Ammon's horn (tissue), 1 donor: ENCODE measurements at places on chromosomes 2 and 18.

- DNase-seq = no peak
Observed at GRCh38 chr2:160907738-160908137, 252.5 kb upstream of the TANK start.

DNA sequence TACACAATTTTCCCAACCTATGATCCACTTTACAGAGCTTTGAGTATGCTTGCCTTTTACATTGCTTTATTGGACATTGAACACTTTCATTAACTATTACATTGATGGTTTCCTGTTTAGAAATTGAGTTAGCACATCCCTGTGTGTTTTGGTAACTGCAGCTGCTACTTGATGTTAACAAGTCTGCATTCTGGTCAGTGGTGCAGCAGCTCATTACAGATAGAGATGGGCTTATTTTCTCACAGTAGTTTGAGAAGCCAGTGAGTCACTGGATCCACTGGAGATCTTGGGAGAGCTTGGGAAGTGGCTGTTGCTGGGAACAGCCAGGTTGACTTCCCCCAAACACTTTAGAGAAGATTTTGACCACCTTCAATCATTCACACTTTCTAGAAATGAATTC lies 150.5 kb downstream of the ARHGAP15 start:
- no peak for DNase-seq

GRCh38 chr18:44590956-44591670 lies 89.6 kb upstream of the SETBP1 start:
- no peak for DNase-seq

GRCh38 chr2:189913821-189914220 lies 129.6 kb downstream of the PMS1 start:
- no peak for DNase-seq

DNA sequence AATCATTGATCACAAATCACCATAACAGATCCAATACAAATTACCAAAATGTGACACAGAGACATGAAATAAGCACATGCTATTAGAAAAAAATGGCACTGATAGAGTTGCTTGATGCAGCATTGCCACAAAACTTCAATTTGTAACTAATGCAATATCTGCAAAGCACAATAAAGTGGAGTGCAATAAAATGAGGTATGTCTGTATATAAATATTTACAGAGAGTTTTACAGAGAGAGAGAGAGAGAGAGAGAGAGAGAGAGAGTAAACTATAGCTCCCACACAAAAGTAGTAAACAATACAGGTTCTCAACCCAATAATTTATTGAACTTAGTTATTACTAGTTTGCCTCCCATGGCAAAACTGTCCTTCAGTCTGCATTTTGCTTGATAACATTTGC lies 1807.0 kb downstream of the SUCLG1 start:
- no peak for DNase-seq

GRCh38 chr2:171404261-171404660 lies 29.5 kb downstream of the METTL8 start:
- DNase-seq = no peak

GRCh38 chr2:165902934-165903333 lies 50.6 kb downstream of the TTC21B start:
- DNase-seq = no peak

- DNase-seq = no peak
Observed at GRCh38 chr2:13035866-13036265, 319.1 kb downstream of the TRIB2 start.

DNA sequence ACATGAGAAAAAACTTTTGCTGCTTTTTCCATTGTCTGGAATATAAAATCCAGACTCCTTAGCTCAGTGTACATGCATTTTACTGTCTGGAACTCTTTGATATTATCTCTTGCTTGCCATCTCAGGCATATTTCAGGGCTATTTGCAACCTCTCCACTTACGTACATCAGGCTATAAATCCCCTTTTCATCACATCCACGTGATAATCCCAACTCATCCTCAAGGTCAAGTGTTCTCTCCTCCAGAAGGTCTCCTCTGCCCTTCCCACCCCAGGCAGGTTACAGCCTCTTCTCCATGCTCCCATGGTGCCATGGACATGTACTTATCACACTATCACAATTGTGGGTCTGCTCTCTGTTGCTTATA lies 202.5 kb upstream of the RBMS1 start:
- DNase-seq = no peak

DNA sequence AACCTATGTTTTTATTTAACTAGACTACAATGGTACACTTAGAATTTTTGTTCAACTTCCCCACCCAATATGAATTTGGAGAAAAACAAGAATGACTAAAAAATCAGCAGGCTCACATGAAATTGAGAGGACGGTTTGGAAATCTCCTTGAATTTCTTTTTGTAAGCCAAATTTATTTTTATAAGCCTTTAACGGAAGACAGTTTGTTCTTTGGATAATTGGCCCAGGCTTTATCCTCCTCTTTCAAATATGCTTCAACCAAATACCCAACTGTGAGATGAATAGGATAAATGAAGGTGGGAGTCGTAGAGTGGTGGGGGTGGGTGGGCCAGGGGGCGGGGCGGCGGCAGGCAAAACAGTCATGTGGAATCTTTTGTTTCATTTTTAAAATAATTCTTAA lies 60.6 kb downstream of the FMNL2 start:
- DNase-seq = no peak

- no peak for DNase-seq
Observed at GRCh38 chr2:104384961-104385360, 469.0 kb upstream of the POU3F3 start.

DNA sequence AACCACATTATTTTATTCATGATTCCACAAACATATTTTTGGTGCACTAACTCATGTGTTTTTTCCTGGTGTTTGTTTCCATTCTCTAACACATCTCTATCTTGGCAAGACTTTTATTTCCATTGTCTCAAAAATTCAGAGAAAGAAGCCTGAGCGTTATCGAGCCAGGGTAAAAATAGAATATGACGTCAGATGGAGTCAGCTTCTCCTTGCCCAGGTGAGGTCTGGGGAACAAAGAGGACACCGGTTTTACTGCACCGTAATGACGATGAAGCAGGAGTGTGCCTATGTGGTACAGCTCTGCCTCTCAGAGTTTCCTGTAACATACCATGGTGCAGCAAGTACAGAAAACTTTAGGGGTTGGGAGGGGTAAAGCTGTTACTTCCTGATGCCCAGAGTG lies 661.6 kb downstream of the PLCL1 start:
- DNase-seq = no peak

DNA sequence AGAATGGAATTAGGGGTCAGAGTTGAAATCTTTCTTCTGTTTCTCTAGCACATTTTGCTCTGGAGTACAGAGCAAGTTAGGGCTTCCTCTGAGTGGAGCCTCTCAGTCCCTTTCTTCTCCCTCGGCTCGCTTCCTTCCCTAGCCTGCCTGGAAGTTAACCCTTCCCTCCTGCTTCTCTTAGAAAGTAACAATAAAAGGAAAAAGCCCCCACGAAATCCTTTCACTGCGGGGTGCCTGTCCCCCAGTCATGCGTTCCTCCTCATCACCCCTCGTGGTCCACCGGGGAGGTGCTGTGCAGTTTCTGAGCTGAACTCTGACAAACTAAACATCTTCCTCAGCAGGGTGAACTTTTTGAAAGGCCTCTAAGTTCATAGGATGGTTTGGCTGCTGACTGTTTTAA lies 2.0 kb downstream of the IGFBP2 start:
- no peak for DNase-seq

GRCh38 chr2:19312949-19313348 lies 45.5 kb downstream of the OSR1 start:
- DNase-seq = no peak

GRCh38 chr2:74052732-74053710 lies 68.3 kb downstream of the TET3 start:
- DNase-seq = peak; percentile 55

DNA sequence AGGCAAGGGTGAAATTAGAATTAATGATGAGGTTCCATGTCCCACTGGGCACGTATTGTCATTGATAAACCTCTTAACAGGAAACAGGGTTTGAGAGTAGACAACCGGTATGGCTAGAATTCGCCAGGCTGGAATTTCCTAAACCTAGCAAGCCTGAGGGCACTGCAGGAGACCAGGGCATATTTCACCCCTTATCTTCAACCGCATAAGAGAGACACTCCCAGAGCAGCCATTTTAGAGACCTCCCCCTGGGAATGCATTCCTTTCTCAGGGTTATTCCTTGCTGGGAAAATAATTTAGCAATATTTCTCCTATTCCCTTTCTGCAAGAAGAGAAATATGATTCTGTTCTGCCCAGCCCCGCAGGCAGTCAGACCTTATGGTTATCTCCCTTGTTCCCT lies 334.6 kb upstream of the LYPD1 start:
- no peak for DNase-seq

DNA sequence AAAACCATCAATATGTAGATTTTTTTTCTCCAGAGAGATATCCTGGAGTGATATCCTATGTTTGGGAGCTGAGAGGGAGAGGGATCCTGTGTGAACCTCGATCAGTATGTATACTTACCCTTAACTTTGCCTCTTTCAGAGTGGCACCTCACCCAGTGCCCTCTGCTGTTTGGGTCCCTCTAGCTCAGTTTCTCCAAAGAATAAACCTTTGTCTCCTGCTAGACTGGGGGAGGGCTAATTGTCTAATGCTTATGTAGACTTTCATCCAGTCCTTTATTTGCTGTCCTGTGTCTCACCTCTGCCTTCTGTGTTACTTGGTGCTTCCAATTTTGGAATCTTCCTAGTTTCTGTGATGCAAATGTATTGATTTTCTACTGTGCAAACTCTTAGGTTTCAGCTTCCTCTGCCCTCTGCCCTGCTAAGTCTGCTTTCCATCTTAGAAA lies 48.4 kb downstream of the MTX2 start:
- no peak for DNase-seq

DNA sequence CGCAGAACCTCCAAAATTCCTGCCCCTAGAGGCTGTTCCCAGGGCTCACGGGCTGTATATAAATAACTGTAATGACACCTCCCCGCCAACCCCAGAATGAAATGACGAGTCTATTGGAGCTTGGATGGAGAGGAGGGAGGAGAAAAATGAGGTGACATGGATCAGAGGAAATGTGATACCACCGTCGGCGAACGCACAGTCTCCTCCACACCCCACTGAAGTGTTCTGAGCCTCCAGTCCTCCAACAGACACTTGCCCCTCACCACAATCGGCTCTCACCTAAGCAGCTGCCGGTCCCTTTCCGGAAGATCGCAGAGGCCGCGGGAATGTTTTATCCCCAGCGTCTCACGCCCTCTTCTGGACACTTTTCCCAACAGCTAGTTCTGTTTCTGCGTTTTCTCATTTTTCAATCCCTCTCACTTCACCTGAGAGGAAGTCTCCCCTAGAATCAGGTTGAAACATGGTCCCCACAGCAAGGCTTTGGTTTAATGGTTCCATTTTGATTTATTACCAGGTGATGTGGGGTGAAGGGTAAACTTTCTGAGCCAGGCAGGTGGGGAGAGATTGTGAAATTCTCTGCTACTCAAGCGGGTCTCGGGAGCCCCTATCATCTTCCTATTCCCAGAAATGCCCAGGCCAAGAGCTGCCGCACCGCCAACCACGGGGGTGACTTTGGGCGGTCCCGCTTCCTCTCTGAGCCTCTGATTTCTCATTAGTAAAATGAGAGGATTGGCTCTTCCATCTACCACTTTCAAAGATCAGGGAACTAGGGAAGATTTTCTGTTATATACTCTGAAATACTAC lies 9.1 kb upstream of the MYO5B start:
- peak; percentile 56 for DNase-seq

- no peak for DNase-seq
Observed at GRCh38 chr2:41109744-41110143, 657.9 kb upstream of the SLC8A1 start.

GRCh38 chr2:137298377-137298776 lies 533.0 kb downstream of the THSD7B start:
- no peak for DNase-seq

DNA sequence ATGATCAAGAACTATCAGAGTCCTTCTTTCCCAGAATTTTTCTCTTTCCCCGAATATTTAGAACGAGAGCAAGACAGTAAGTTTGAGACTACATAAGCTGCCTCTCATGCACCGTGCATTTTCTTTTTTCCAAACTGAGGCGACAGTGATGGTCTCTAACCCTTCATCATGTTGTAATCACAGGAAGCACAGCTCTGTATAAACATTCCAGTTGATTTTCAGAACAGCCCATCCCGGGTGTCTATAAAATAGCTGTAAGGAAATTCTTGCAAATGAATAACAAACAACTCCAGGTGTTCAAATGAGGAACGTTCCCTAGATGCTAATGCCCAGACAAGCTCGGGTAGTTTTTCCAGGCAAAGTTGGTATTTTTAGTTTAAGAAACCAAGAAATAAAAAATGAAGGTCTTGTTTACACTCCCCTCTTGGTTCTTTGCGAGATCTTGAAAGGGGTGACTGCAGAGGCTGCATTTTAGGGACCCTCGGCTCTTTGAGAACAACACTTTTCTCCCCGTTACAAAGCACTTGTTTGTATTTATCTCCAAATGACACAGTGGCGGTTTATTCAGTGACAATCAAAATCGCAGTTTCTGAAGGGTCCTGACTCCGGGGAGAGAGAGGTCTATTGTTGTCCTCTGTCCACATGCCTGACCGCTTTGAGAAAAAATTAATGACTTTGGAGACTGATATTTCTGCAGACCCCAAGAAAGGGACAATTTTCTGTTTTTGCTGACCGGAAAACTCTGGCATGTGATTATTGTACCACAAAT lies 101.1 kb upstream of the NCK2 start:
- no peak for DNase-seq

GRCh38 chr2:190963088-190963487 lies 50.9 kb downstream of the STAT1 start:
- DNase-seq = no peak

DNA sequence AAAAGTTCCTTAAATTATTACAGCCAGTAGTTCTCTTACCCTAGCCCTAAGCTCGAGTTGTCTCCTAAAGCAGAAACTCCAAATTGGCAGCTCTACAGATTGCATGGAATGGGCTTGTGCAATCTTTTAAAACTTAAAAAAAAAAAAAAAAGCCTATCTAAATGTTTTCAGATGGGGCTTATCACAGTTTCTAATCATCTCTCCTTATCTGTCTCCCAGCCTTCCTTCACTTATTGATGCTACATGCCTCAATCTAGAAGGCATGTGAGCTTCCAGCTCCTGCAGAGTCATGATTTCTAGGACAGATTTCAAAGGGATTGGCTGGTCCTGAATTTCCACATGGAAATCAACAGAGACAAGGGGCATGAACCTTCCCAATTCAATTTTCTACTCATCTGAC lies 33.1 kb upstream of the PELI1 start:
- DNase-seq = no peak

DNA sequence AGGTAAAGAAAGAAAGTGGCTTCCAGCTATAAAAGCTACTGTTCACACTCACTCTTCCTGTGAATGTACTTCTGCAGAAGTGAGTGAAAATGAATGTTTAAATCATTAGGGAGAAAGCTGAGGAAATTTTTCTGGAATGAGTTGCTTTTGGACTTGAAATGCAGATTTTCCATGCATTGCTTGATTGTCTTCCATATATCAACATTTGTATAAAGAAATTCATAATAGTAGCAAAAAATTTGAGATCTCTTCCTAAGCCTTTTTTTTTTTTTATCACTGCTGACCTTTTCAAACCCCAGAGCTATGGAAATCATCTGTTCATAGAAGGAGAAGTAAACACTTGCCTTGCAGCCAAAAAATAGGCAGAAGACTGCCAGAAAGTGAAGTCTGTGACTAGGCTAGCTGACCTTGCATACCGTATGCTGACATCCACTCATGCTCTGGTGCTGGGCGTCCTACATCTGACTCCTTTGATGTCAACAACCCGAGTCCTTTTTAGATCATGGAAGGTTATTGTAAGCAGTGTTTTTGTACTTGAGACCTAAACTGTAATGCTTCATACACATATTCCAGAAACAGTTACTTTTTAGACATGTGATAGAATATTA lies 154.5 kb upstream of the RASGRP3 start:
- no peak for DNase-seq
